Caki2 (cell line): ENCODE measurements at places on chromosomes 7 and 10. TPM values are rescaled to one million over a fixed set of nuclear protein-coding genes. Genes with fewer than 3 reads are reported as not detected.

Gene ZNF316
- 12.8 and 21.2 TPM in 2 replicates for total RNA-seq

Gene PNPLA8
- total RNA-seq = 5.2 and 7.6 TPM in 2 replicates

Gene SH3PXD2A
- 2.8 and 3.1 TPM in 2 replicates for total RNA-seq

Gene GALNT17
- total RNA-seq = not detected in 2 replicates

Gene PTPRN2
- 0.78 and 0.88 TPM in 2 replicates for total RNA-seq

Gene KAT6B
- 7.9 and 19.0 TPM in 2 replicates for total RNA-seq

Gene LIPJ
- not detected in 2 replicates for total RNA-seq
